Mammary epithelial cell (primary cell): ENCODE measurements at places on chromosomes 2 and 18. TPM values are rescaled to one million over a fixed set of nuclear protein-coding genes. Genes with fewer than 3 reads are reported as not detected.

GRCh38 chr2:27086724-27087593 is at the start of gene KHK:
Gene KHK, plus strand, starts transcription at chr2:27086772. Its CDS starts 488 bp downstream, at chr2:27087260.
- DNase-seq = no peak

GRCh38 chr2:59777120-59777519 is 776.3 kb downstream of the BCL11A start:
- no peak for DNase-seq

- peak; percentile 32 for DNase-seq
Observed at GRCh38 chr2:48600204-48600813, 17.3 kb upstream of the GTF2A1L start.

GRCh38 chr2:7819316-7819715 is 862.5 kb upstream of the ID2 start:
- no peak for DNase-seq

GRCh38 chr2:14615760-14616159 is 16.8 kb upstream of the LRATD1 start:
- no peak for DNase-seq

DNA sequence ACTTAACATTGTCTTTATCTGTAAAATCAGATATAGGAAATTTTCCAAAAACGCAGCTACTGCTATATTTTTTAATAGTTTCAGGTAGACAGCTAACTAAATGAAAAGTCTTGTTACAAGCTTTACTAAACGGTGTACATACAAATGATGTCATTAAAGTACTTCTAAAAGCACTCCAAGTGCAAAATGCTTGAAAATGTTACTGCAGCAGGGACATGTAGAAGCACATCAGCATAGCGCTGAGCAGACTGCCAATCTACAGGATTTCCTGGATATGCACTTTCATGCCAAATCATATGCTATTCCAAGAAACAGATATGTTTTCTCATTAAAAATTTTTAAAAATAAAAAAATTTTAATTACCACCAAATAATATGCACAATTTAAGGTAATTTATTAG is 61.7 kb downstream of the SMAD2 start:
- DNase-seq = no peak

DNA sequence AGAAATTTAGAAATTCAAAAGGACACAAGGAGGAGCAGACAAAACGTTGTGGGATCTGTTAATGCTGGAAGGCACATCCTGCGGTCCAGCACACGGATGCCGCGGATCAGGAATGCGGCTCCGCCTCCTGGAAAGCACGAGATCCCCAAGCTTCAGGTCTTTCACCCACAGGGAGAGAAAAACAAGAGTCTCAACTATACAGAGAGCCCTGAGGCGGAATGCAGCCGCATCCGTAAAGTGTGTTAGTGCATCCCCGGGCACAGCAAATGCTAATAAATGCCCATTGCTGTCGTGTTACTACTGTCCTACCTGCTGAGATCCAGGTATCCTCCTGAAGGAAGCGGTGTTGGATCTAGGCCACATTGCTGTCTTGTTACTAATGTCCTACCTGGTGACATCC is 303.9 kb downstream of the EIPR1 start:
- DNase-seq = no peak

DNA sequence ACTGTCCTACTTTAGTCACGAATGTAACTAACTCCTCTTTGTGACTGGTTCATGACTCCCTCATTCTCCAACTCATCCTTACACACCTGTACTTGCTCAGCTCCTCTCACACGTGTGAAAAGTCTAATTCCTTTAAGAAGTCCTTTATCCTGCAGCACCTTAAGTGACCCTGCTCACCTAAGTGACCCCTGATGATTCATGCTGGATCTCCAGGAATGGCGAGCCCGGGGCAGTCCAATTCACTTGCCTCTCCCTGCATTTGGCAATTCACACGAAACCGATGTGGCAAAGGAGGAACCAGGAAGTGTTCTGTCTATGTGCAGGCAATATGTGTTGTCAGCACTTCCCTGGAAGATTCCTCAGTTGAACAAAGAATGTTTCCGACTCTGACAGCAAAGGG is 189.8 kb upstream of the NABP1 start:
- DNase-seq = peak; percentile 66

The FEV gene
- polyA plus RNA-seq = not detected

The CFC1B gene
- not detected for polyA plus RNA-seq
